ENCODE measurements at places on chromosomes 1 and 21.

DNA sequence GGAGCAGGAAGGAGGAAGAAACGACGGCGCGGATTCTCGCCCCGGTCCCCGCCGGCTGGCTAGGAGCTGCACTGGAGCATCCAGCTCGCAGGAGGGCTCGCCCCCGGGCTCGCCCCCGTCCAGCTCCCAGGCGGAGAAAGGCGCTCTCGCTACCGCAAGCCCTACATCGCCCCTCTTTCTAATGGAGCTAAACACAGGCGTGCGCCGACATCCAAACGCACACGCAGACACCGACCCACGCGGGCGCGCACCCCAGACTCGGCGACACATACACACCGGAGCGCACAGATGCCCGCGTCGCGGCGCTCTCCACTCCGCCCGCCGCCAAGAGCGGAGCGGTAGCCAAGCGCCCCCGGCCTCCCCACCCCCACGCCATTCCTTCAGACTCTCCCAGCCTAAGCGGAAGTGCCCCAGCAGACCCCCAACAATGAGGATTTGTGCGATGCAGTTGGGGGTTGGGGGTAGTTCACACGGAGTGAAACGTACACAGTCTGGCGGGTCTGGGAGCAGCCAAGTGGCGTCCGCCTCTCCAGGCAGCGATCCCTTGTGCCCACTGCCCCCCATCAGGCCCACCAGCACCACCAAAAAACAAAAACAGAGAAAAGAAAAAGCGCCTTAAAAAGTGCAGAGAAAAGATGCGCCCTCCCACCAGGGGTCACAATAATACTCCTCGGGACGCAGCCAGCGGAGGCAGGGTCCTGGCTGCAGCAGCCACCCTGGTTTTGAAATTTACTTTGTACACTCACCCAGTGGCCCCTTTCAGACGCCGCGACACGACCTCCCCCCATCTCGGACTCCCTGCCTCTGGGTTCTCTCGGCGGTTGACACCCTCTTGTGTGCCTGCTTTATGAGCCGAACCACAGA lies 1.4 kb downstream of the DAB1 start:
- no peak for DNase-seq

DNA sequence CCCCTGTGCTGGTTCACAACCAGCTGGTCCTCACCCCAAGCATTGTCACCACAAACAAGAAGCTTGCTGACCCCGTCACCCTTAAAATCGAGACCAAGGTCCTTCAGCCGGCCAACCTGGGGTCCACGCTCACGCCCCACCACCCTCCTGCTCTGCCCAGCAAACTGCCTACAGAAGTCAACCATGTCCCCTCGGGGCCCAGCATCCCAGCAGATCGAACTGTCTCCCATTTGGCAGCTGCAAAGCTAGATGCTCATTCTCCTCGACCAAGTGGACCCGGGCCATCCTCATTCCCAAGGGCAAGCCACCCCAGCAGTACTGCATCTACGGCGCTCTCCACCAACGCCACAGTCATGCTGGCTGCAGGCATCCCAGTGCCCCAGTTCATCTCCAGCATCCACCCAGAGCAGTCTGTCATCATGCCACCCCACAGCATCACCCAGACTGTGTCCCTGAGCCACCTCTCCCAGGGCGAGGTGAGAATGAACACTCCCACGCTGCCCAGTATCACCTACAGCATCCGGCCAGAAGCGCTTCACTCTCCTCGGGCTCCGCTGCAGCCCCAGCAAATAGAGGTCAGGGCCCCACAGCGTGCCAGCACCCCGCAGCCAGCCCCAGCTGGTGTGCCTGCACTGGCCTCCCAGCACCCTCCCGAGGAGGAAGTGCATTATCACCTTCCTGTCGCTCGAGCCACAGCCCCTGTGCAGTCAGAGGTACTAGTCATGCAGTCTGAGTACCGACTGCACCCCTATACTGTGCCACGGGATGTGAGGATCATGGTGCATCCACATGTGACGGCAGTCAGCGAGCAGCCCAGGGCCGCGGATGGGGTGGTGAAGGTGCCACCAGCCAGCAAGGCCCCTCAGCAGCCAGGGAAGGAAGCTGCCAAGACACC lies 40.6 kb downstream of the ZBTB17 start:
- no peak for DNase-seq

DNA sequence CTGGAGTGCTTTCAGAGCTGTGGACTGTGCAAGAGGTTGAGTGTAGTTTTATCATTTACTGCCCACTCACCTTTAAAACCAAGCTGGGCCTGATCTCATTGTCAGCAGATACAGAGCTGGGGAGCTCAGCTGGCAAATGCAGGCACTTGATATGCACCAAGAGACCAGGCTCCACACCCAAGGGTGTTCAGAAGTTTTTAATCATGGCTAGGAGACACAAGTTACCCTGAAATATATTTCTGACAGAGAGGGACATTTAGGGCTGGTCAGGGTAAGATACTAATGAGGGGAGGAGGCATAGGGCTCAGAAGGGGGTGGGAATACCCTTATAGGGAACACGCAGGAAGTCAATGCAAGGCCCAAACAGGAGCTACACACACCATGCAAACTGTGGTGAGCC lies 153.7 kb downstream of the ELAVL4 start:
- DNase-seq: peak; percentile 22

- DNase-seq: no peak
These were observed 87.8 kb upstream of the IRF2BP2 start for GRCh38 chr1:234697741-234698140.

DNA sequence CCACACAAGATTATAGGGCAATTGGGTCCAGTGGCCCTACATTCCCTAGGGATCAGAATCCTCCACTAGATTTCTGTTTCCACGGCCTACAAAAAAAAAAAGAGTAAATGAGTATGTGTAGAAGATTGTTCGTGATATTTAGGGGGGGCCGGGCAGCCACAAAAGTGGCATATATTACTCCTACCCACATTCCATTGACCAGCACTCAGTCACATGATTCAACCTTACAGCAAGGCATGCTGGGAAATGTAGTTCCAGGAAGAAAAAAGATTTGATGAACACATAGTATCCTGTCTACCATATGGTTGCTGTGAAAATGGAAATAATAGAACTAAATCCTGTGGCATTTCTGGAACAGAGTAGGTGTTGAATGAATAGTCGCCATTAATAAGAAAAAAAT lies 43.4 kb upstream of the GJB5 start:
- no peak for DNase-seq

DNA sequence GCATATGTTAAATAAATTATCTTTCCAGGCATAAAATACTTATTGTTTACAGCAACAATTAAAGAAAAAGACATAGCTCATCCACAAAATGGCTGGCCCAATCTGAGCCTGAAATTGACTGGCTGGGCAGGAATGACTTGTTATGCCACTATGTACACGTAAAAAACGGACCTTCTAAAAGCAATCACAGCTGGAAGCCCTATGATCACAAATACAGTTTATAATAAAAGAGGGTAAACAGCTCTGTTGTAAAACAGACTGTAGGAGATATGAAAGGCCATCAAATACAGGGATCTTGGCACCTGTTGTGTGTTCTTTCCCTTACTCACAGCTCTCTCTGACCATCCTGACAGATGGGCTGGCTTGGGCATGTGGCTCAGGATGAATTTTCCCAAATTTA lies 70.5 kb upstream of the DMRTA2 start:
- DNase-seq: no peak

DNA sequence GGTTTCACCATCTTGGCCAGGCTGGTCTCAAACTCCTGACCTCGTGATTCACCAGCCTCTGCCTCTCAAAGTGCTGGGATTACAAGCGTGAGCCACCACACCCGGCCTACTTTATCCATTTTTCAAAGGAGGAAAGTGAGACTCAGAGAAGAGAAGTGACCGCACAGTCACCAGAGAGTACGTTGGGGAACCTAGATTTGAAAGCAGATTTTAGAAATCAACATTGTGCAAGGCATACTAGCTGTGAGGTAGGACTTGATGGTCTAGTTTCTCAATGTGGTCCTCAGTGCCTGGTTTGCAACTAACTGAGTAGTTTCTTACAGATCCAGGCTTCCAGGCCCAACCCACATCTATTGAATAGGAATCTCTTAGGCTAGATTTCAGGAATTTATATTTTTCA lies 1.7 kb upstream of the PRCC start:
- no peak for DNase-seq

DNA sequence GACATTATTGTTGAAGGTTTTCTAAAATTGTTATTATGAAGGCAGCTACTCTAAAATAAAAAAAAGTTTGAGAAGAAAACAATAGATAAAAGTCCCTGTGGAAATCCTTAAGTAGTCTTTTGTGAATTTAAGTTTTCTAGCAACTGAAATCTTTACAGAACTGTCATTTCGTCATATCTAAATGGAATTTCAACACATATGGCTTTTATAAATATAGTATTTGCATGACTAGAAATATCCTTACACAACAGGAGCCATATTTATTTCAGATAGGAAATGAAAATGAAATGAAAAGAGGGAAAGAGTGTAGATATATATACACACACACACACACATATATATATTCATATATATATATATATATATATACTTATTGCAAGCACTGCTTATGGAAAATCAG lies 204.7 kb upstream of the RGS18 start:
- no peak for DNase-seq

DNA sequence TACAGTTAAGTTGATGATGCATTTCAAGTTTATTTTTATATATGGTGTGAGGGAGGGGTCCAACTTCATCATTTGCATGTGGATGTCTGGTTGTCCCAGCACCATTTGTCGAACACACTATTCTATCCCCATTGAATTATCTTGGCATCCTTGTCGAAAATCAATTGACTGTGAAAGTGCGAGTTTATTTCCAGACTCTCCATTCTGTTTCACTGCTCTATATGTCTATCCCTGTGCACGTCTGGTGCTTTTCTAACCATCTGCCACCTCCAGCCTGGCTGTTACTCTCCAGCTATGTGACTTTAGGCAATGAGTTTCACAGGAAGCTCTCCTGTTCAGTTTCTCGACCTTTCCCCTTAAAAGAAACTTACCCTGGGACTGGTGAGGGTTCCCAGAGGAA lies 137.1 kb upstream of the KLHDC7A start:
- DNase-seq: no peak

DNA sequence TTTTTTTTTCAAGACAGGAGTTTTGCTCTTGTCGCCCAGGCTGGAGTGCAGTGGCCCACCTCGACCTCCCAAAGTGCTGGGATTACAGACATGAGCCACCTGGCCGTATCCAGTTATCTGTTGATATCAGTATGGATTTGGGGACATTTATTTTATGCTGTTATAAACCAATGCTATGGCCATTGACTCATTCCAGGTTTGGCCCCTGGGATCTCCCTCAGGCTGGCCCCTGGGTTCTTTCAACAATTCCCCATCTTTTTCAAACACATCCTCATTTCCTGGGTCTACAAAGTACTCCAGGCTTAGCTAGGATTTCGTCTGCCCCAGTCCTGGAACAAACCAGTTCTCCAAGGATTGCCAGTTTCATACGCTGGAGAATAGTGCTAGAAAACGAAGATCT lies 44.1 kb downstream of the WDR4 start:
- no peak for DNase-seq

GRCh38 chr1:180586671-180587155 lies 27.9 kb downstream of the OVAAL start:
- DNase-seq: peak; percentile 100

- DNase-seq: no peak
These were observed 91.7 kb downstream of the TPR start for GRCh38 chr1:186283374-186283773.

GRCh38 chr1:220327106-220327505 lies 54.9 kb upstream of the RAB3GAP2 start:
- no peak for DNase-seq

DNA sequence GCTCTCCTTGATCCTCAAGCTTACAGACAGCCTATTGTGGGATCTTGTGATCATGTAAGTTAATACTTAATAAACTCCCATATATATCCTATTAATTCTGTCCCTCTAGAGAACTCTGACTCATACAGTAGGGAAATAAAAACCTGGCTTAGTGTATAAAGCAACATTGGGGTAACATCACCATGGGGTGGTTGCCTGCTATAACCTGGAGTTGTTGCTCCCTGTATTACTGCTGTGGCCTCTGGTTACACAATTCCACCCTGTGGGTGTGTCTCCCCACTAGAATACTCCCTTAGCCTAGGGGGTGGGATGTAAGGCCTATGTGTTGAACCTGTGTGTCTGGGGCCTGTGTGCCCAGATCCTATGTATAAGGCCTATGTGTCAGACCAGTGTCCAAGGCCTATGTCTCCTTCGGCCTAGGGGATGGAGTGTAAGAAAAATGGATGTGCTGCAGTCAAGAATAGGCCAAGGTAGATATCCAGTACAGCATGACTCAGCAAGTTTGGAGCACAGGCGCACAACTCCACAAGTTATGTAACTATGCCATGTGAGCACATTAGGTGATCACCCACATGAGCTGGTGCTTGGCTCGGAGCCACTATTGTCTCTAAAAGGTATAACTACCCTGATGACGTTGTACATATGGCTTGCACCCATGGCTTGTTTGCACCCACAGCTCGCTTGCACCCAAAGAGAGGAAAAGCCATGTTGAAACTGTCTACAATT lies 96.8 kb upstream of the C1orf21 start:
- no peak for DNase-seq

DNA sequence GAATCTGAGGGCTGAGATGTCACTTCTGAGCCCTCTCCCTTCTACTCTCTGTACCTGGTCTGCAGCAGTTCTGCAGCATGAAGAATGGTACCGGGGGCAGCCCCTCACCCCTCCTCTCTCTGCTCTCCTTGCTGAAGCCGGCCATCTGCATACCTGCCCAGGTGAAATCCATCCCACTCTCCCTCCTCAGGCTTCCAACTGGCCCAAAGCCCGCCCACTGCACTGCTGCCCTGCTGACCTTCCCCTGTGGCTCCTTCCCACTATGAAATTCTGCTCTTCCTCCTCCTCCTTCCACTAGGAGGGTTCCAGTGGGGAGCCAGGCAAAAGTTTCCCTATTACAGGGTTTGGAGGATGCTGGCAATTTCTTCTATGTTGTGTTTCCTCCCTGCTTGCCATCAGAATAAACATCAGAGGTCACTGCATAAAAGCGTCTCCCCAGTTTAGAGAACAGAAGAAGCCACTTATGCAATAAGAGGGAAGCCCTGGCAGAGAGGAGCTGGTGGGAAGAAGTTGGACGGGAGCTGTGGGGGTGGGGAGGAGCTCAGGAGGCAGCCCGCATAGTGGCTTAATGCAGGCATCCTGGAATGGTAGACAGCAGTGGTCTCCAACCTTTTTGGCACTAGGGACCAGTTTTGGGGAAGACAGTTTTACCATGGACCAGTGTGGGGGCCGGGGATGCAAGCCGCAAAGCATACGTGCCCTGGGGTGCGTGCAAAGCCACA lies 30.3 kb downstream of the TMCO4 start:
- no peak for DNase-seq

Data from DMS79 treated with DMSO at 0.1 percent for 48 hours (cell line).